ENCODE measurements at places on chromosomes 5 and 9.

DNA sequence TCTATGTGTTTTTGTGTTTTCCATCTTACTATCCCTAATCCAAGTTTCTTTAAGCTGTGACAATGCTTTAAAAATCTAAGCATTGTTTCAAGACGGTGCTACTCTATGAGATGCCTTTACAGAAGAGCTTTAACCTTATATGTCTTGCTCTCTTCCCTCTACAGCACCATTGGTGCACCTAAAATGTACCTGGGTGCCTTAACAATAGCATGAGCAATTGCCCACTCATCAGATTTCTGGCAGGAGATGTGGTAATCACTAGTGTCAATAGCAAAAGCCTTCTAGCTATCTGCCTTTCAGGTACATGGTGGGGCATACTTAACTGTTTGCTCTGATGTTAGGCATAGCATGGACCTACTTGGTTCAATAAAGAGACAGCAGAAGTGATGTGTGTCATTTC, 222.3 kb upstream of the KIF2A start:
- no peak for DNase-seq

GRCh38 chr5:9157020-9157419, 388.9 kb downstream of the SEMA5A start:
- DNase-seq, result no peak

GRCh38 chr9:124733964-124734740, 37.0 kb downstream of the NR6A1 start:
- DNase-seq, result peak; percentile 45

GRCh38 chr5:158194561-158194976, 335.6 kb upstream of the CLINT1 start:
- no peak for DNase-seq
